ENCODE measurements at places on chromosomes 7 and 10.

- DNase-seq = no peak
Measured at GRCh38 chr10:396107-396506, 260.9 kb downstream of the ZMYND11 start.

DNA sequence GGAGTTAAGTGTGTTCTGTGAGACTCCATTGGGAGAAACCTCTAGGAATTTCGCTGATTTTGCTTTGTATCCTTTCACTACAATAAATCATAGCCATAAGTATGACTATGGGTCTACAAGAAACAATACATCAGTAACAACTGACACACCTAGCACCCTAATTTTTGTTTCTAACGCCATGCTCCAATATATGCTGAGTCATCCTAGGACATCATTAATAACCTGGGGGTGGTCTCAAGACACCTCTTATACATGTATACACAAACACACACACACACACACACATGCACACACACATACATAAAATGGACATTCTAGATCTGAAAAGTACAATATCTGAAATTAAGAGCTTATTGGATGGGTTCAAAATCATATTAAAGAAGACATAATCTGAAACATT lies 18.2 kb downstream of the ZNF248 start:
- DNase-seq = no peak

GRCh38 chr10:120715171-120715570 lies 136.0 kb upstream of the WDR11 start:
- peak; percentile 8 for DNase-seq

GRCh38 chr10:329361-330099 lies 194.3 kb downstream of the ZMYND11 start:
- peak; percentile 40 for DNase-seq

- no peak for DNase-seq
Measured at GRCh38 chr10:132489704-132490534, 47.7 kb upstream of the INPP5A start.

DNA sequence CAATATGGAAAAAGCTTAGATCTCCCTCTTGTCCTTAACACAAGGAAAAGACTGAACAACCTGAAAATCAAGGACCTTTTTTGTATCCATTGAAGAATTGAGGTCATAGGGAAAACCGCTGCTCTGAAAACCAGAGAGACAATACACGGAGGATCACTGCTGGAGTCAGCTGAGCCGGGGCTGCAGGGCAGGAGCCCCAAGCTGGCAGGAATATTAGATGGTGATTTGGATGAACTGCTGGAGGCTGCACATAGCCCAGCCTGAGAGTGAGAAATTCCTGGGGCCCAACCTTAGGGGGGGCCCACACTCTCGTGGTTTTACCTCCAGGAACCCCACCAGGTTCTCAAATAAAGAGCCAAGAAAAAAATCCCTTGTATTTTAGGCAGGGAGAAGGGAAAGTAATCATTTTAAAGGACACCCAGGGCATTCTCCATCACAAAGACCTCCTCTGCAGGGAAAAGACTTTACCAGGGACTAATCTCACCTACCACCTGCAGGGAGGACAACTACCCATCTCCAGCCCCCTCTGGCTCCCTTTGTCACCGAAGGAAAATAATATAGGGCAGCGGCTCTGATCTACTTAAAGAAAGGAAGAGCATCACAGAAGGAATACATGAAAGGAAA lies 55.4 kb upstream of the RNF32 start:
- no peak for DNase-seq

DNA sequence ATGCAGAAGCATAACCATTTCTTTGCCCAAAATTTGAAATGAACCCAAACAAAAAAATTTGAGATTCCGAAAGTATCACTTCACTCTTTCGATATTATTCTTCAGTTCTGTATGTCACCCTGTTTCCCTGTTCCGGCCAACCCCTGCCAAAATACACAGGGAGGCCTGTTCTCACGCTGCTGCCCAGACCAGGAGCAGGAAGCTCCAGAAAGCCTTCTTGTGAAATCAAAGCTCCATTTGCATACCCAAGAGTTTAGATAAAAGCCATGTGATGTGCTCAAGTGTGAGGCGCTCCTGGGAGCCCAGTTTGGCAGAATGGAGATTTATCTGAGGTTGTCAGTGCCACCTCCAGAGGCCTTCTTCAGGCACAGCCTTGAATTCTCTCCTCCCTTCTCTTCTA lies 236.2 kb downstream of the FGFR2 start:
- DNase-seq = no peak

GRCh38 chr7:149625340-149625946 lies 127.8 kb upstream of the ZNF746 start:
- peak; percentile 74 for DNase-seq

DNA sequence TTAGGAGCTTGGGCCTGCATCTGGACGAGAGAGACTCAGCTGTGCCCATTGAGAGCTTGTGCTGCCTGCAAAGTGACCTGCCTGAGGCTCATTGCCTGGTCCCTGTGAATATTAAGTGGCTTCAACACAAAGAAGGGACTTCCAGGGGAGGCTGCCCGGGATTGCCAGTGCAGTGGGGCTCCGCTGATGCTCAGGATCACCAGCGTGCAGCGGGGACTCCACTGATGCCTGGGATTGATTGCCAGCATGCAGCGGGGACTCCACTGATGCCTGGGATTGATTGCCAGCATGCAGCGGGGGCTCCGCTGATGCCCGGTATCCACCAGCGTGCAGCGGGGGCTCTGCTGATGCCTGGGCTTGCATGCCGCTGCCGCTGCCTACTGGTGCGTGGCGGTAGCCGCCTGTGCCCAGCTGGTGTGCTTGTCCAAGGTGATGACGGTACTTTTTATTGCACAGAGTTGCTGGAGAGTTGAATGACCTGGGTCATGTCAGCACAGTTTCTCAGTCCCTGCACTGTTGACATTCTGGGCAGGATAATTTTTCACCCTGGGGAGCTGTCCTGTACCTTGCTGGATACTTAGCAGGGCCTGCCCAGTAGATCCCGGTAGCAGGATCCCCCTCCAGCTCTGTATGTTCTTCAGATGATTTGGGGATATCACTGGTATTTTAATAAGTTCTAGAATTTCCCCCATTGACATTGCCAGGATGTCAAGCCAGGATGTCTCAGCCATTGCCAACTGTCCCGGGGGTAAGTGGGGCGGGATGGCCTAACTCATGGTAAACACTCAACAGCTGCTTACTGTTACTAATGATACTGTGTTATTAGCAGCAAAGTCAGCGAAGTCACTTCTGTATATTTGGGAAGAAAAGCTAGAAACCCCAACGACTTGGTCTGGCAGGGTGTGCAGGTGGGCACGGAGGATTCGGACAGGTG lies 13.0 kb downstream of the DOCK1 start:
- DNase-seq = no peak

- no peak for DNase-seq
Measured at GRCh38 chr10:15385552-15386455, 14.7 kb upstream of the FAM171A1 start.

GRCh38 chr7:73461782-73462285 lies 28.3 kb downstream of the FZD9 start:
- DNase-seq = no peak

DNA sequence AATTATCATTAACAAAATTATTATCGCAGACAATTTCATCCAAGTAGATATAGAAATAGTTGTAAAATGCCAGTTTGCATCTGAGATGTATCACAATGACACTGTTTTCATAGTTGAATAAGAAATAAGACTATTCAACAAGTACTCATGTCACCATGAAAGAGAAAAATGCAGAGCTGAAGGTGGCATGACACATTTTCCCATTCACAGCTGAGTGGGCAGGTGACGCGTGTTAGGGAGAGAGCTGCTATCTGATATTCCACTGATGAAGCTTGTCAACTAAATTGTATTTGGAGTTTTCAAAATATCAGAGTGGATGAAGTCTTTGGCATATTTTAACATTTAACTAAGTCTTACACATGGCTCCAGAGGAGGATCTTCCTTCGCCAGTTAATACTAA lies 70.3 kb upstream of the HDAC9 start:
- no peak for DNase-seq

GRCh38 chr10:68982389-68982788 lies 6.2 kb upstream of the KIFBP start:
- DNase-seq = no peak

- peak; percentile 51 for DNase-seq
Measured at GRCh38 chr10:46255801-46256747, 30.7 kb upstream of the ANTXRL start.

DNA sequence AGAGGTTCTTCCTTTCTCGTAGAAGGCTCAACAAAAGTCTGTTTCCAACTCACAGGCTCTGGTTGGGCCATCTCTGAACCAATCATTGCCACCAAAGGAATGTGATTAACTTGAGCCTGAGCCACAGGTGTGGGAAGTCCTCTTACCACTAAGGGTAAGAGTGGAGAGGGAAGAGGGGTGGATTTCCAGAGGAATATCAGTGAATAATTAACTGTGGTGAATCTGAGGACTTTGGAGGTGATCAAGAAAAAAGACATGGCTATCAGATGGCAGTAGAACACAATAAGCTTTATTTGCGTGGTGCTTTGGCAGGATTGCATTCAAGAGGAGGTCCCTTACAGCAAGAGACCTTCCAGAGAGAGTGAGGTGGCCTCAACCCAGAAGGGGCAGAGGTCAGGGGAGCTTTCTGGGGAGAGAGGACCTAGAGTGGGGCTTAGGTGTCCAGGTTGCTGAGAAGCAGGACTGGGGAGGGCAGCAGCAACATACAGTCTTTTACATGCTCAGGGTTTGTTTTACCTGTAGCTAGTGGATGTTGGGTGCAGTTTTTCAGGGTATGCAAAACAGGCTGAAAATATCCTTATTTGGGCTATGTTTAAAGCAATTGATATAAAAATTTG lies 61.4 kb downstream of the BBS9 start:
- DNase-seq = no peak

- DNase-seq = no peak
Measured at GRCh38 chr10:122441961-122442360, 12.5 kb upstream of the ARMS2 start.

DNA sequence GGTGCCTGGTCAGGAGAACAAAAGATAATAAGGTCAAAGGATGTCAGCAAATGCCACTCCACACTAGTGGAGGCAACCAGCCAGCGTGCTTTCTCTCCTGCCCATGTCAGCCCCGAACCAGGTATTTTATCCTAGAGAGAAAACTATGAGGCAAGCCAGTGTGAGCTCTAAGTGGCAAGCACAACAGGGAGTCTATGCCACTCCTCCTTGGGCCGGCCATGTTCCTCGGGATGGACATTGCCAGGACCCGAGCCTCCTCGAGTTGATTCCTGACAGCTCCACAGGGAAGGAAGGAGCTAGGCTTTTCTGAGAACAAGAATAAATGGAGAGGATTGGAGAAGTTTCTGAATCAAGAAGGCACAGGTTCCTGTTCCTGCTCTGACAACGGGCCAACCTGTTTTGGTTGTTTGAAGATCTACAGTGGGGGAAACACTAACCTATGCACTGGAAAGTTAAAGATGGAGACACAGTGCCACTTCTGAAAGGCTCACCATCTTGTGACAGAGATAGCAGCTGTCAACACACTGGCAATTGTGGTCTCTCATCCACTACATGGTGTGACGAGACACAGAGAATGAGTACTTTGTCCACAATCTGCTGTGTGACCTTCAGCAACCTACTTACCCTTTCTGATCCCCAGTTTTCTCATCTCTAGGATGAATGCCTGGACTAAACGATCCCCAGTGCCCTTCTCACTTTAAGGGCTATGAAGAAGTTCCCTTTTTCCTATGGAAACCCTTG lies 28.8 kb downstream of the ABLIM1 start:
- DNase-seq = no peak

DNA sequence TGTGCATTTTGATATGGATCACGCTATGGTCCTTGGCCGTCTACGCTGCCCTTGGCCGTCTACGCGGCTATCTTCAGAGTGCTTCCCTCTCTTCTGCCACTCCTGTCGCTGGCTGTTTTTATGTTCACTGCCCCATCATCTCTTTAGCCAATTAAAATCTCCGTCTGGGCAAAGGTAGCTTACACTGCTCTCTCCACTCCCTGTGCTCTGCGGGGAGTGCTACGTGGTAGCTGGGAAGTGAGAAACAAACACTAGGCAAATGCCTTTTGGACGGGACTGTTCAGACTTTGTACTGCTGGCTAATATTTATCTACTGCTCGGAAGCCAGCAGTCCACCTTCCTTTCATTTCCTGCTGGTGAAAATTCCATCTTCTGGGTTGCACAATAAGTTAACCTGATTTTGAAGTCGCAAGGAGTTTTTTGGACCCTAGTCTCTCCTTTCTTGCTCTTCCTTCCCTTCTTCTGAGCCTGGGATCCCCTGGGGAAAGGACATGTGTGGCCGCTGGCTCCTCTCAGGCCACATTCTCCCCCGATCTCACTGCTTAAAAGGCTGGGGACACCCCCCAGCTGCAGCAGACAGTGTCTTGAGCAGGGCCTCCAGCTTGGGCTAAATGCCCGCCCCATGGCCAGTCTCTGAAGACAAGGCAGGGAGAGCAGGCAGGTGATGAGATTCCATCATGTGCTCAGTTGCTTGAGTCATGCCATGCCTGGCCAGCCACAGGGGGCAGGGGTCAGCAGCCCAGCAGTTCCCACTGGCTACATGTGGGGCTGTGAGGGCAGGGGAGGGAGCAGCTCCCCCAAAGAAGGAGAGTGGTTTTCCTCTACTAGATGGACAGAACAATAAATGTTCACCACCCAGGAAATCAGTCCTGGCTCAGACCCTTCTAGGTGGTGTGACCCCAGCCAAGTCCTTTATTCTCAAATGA lies 25.5 kb upstream of the RBM33 start:
- no peak for DNase-seq

DNA sequence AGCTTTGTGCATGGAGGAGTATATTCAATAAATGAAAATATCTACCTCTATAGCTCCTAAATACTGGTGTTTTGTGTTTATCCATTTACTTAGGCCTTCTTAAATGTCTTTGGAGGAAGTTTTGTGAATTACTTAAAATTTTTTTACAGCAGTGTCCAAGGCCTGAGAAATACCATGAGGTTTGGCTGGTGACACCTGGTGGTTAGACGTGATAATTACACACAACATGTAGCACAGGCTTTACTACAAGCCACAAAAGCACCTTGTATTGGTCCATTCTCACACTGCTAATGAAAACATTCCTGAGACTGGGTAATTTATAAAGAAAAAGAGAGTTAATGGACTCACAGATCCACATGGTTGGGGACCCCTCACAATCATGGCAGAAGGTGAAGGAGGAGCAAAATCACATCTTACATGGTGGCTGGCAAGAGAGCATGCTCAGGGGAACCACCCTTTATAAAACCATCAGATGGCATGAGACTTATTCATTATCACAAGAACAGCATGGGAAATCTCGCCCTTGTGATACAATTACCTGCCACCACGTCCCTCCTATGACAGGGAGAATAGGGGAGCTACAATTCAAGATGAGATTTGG lies 20.6 kb downstream of the HYAL4 start:
- peak; percentile 52 for DNase-seq

- no peak for DNase-seq
Measured at GRCh38 chr7:48088559-48089045, 463 bp upstream of the UPP1 start.
